ENCODE measurements at places on chromosomes 7 and 10.

DNA sequence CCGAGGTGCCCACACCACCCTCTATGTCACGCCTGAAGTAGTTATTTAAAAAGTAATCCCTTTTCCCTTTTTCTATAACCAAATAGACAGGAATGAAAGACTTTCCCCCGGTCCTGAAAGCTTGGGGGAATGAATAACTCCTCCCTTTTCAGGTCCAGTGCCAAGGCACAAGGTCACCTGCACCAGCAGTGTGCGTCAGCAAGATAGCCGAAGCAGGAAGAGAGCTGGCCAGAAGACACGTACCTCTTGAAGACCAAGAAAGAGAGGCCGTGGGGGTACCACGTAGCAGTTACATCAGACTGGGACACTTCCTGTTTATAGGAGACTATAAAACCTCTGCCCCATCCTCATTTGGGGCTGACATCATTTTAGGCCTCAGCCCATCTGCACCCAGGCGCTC, 10.7 kb upstream of the AKR1B1 start:
- DNase-seq, result no peak

DNA sequence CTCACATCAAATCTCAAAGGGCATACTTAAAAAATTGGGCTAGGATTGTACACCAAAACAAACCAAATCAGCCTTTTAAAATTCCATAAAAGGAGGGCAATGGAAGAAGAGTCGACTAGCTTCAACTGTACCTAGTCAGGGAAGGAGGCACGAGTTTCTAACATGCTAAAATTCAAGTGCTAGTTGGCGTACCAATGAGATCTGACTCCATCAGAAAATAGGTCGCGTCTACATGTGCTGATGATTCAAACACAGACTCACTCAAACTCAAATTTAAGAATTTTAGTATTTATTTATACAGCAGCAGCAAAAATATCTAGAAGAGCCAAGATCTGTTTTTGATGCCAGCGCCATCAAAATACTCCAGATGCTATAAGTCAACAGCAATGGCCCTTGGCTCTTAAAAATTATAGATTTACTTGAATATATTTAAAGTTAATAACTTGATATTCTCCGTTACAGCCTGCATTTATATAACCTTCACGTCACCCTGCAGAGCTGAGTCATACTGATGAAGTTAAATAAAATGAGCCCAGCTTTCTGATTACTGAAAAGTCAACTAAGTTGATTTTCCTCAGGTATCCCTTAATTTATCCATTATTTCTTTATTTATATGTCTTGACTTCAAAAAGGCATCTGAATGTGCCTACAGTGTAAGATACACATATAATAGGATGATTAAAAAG, 302.1 kb upstream of the IMMP2L start:
- no peak for DNase-seq

GRCh38 chr10:119233123-119233820, 25.9 kb downstream of the GRK5 start:
- DNase-seq, result no peak

- DNase-seq, result no peak
Observed at GRCh38 chr10:12594448-12594944, 245.1 kb downstream of the CAMK1D start.

DNA sequence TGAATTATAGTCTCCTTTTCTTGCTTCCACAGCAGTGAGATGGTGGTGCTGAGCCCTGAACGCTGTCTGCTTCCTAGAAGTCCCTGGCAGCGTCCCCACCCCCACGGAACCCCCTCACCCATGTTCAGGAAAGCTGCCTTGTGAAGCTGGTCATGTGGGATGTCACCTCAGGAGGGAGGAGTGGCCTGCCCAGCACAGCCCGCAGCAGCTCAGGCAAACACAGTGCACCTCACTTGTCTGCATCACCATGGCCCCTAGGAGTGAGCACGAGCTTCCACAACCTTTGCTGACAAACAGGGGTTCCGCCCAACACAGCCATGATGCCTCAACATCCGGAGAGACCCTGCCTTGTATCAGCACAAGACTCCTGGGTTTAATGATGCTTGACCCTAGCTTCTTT, 508.9 kb downstream of the RPS24 start:
- no peak for DNase-seq

- no peak for DNase-seq
Observed at GRCh38 chr7:78530351-78530750, 731.8 kb downstream of the PHTF2 start.

GRCh38 chr10:120632047-120632446, 175.0 kb downstream of the PLPP4 start:
- DNase-seq, result no peak

DNA sequence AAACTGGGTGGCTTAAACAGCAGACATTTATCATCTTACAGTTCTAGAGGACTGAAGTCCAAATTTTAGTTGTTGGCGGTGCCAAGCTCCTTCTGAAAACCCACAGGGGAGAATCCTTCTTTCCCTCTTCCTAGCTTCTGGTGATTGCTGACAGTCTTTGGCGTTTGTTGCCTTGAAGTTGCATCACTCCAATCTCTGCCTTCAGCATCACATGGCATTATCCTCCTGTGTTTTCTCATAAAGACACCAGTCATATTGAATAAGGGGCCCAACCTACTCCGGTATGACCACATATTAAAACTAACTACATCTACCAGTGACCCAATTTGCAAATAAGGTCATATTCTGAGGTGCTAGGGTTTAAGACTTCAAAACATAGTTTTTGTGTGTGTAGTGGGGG, 472.1 kb upstream of the IGFBP3 start:
- DNase-seq, result no peak

Measured in NT2/D1 (cell line).